ENCODE measurements at places on chromosomes 11 and 22.

DNA sequence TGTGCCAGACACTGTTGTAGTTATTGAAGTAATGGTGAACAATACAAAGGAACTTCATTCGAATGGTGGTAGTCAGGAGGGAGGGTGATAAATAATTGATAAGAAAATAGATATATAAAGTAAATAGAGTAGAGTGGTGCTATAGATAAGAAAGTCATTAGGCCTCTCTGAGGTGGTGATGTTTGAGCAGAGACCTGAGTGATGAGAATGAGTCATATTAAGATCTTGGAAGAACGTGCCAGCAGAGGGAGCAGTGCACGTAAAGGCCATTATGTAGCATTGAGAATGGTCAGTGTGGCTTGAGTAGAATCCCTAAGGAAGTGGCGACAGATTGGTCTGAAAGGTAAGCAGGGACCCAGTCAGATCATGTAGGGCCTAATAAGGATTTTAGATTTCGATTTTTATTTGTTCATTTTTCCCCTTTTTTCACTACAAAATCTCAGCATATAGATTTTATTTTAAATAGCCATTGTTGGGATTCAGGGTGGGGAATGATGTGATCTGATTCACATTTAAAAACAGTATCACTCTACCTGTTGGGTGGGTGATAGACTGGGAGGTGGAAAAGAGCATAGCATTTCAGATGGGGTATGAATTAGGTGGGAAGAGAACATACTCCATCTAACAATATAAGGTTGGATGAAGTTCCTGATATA, 44.7 kb downstream of the CCDC90B start:
- peak; percentile 54 for DNase-seq

GRCh38 chr11:110901441-110901840, 189.2 kb upstream of the ARHGAP20 start:
- DNase-seq = no peak

DNA sequence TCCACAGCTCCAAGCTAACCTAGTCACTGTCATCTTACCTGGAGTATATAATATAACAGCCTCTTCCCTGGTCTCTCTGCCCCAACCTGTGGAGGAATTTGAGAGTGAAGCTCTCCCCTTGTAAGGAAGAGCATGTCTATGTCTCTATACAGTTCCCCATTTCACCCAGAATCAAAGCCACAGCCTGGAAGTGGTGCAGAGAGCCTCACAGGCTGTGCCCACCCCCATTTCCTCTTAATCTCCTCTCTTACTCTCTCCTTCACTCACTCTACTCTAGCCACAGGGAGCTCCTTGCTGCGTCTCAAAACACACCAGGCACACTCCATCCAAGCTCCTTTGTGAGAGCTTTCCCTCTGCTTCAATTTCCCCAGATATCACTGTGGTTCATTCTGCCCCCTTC, 302.5 kb upstream of the ISX start:
- DNase-seq = no peak

- DNase-seq = no peak
Measured at GRCh38 chr11:46615756-46616155, 1.3 kb downstream of the HARBI1 start.

DNA sequence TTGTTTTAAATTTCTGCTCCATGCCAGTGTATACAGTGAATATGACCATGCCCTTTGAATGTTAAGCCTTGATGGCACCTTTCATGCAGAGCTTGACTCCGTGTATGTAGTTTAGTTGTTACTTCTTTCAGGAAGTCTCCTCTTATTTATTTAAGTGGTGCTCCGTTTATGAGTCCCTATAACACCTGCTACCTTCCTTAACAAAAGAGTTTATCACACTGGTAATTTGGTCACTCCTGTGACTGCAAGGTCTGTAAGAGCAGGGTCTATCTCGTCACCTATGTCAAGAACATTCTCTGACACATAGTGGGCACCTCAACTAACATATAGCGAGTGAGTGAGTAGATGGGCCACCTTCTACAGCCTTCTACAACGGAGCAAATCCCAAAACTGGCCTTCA, 152.5 kb downstream of the CCDC34 start:
- no peak for DNase-seq

Data from HTR-8/SVneo (cell line).